Fibroblast of lung (primary cell): ENCODE measurements at places on chromosomes 6 and 20. TPM values are rescaled to one million over a fixed set of nuclear protein-coding genes. Genes with fewer than 3 reads are reported as not detected.

The CALHM6 gene
- total RNA-seq = 0.33 and 1.0 TPM in 2 replicates

DNA sequence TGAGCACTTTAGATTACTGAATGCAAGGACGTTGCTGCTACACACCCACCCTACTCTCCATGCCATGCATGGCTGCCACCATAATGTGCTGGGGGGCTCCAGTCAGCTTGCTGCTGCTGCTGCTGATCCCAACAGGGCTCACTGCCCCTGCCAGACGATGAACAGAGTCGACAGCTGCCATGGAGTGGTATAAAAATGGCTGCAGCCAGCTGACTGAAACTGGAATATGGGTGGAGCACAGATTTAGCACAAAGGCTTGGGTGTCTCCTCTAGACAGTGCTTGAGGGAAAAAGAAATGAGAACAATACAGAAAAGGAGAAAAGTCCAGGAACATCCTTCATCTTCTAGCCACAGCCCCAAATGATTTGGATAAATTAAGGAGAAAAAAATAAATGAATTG lies 150.7 kb downstream of the PDSS2 start:
- no peak for DNase-seq
- no peak overlapping the region for H3K4me3 ChIP-seq
- no peaks in the 10 kb centered on the region for H3K36me3 ChIP-seq
- no peaks in the 10 kb centered on the region for H3K4me1 ChIP-seq
- H3K27me3 ChIP-seq = no peaks in the 10 kb centered on the region

GRCh38 chr6:14088600-14089192 lies 28.9 kb upstream of the CD83 start:
- H3K27me3 ChIP-seq = peaks cover 4% of the 10 kb centered on the region
- no peak overlapping the region for H3K4me3 ChIP-seq
- no peaks in the 10 kb centered on the region for H3K4me1 ChIP-seq
- H3K36me3 ChIP-seq = no peaks in the 10 kb centered on the region
- DNase-seq = no peak
- H3K27ac ChIP-seq = no peak overlapping the region

The SAPCD1 gene
- total RNA-seq = 0.26 and 0.50 TPM in 2 replicates

DNA sequence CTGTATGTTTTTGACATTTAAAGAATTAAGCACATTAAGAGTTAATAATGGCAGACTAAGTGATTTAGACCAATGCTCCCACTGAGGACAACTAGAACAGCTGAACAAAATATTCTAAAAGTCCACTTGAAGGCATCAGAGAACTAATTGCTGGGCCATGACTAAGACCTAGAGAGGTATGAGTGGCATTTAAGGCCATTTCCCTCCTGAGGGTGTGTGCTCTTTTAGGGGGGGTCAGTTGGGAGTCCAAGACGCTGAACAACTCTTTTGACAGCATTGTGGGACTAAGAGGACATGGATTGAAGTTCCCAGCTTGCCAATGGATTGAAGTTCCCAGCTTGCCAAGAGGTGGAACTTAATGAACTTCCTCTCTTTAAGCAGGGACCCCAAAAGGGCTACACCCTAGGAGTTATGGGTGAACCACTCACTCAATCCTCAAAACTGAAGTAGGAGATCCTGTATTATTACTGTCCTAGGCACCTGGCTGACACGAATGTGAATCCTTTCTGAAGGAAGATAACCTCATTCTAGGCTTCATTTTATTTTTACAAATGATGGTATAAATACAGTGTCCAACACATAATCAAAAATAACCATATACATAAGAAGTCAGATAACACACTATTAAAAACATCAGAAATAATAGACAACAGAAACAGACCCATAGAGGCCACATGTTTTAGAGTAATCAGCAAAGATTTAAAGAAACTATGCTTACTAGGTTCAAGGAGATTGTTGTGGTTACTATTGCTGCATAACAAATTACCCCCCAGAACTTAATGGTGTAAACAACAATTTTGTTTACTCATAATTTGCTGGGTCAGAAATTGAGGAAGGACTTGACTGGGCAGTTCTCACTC lies 175.1 kb downstream of the VEGFA start:
- no peaks in the 10 kb centered on the region for H3K27me3 ChIP-seq
- H3K36me3 ChIP-seq = no peaks in the 10 kb centered on the region
- H3K4me3 ChIP-seq = no peak overlapping the region
- DNase-seq = peak; percentile 67

- DNase-seq = peak; percentile 91
- peaks cover 21% of the 10 kb centered on the region for H3K36me3 ChIP-seq
- no peak overlapping the region for H3K4me3 ChIP-seq
These were observed 125.0 kb downstream of the ZMYND8 start for GRCh38 chr20:47231382-47232039.

DNA sequence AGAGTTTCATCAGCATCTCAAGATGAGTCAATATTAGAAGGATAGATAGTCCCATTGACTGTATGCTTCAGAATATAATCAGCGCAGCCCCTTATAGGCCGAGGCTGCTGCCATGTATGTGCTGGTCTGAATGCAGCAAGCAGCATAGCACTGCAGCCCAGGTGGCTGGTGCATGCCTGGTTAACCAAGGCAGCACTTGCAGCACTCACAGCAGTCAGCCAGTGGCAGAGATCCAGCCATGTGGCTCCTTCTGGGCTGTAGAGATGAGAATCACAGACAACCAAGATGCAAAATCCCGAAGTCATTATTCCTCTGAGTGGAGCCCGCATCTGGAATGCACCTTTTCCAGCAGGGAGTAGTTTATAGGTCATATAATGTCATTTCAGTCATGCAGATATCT lies 251.9 kb downstream of the UST start:
- no peak overlapping the region for H3K27ac ChIP-seq
- H3K36me3 ChIP-seq = no peaks in the 10 kb centered on the region
- no peak overlapping the region for H3K4me3 ChIP-seq
- DNase-seq = peak; percentile 45
- peaks cover 11% of the 10 kb centered on the region for H3K4me1 ChIP-seq

The TFAP2D gene
- not detected in 2 replicates for total RNA-seq
